Activated CD8-positive, alpha-beta memory T cell treated with anti-CD3 and anti-CD28 coated beads, Interleukin-2, amount 10 ng/mL, durations not matched to agents 7 days and 5 days (primary cell): ENCODE measurements at places on chromosomes 5 and 9. TPM values are rescaled to one million over a fixed set of nuclear protein-coding genes. Genes with fewer than 3 reads are reported as not detected.

DNA sequence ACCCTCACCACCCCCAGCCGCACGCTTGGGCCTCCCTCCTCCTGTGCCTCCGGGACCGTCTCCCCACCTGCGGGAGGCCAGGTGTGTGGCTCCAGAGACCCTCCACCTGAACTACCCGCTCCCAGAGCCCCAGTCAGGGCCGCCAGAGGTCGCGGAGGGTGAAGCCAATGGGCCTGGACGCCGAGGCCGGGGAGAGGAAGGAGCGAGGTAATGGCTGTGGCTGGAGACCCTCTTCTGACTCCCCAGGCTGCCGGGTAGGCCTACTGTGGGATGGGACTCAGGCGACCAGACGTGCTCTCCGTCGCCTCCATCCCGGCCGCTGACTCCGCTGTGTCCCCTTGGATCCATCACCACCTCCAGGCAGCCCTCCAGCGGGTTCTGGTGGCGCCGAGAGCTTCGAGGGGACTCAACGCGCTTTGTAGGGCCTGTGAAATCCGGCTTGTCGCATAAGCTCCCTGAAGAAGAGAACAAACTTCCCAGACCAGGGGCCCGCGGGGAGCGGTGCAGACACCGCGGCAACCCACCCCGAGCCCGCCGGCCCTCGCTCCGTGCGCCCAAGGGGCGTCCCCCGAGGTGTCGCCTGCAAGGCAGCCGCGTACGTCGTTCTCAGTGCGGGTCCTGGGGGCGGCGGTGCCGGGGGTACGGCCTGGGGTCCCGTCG, 12.6 kb downstream of the IRX2 start:
- no peak overlapping the region for H3K27ac ChIP-seq
- H3K4me3 ChIP-seq: no peak overlapping the region
- no peaks in the 10 kb centered on the region for H3K36me3 ChIP-seq

- no peak for DNase-seq
- H3K27ac ChIP-seq: peak overlapping the region; percentile 84
- H3K27me3 ChIP-seq: peaks cover 3% of the 10 kb centered on the region
- H3K4me1 ChIP-seq: peaks cover 20% of the 10 kb centered on the region
- H3K4me3 ChIP-seq: peak overlapping the region; percentile 76
- no peaks in the 10 kb centered on the region for H3K36me3 ChIP-seq
Measured at GRCh38 chr5:58759745-58760144, 176.9 kb downstream of the RAB3C start.

DNA sequence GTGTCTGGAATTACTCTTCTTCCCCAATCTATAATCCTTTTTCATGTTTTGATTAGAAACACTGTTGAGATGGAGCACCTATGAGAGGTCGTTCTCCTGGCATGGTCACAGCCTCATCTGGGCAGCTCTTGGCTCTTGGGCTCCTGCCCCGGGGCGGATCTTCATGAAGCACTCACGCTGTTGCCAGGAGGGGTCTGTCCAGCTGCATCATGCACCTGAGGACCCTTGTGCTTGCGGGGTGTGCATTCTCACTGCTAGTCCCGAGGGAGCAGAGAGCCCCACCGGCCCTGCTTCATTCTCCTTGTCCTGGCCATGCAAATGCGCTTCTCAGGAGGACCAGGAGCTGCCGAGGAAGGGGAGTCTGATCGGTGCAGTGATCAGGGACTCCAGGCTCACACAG, 117.6 kb upstream of the S1PR3 start:
- no peaks in the 10 kb centered on the region for H3K4me1 ChIP-seq
- no peaks in the 10 kb centered on the region for H3K36me3 ChIP-seq
- no peak for DNase-seq
- peaks cover 13% of the 10 kb centered on the region for H3K27me3 ChIP-seq
- no peak overlapping the region for H3K27ac ChIP-seq
- H3K4me3 ChIP-seq: no peak overlapping the region

DNA sequence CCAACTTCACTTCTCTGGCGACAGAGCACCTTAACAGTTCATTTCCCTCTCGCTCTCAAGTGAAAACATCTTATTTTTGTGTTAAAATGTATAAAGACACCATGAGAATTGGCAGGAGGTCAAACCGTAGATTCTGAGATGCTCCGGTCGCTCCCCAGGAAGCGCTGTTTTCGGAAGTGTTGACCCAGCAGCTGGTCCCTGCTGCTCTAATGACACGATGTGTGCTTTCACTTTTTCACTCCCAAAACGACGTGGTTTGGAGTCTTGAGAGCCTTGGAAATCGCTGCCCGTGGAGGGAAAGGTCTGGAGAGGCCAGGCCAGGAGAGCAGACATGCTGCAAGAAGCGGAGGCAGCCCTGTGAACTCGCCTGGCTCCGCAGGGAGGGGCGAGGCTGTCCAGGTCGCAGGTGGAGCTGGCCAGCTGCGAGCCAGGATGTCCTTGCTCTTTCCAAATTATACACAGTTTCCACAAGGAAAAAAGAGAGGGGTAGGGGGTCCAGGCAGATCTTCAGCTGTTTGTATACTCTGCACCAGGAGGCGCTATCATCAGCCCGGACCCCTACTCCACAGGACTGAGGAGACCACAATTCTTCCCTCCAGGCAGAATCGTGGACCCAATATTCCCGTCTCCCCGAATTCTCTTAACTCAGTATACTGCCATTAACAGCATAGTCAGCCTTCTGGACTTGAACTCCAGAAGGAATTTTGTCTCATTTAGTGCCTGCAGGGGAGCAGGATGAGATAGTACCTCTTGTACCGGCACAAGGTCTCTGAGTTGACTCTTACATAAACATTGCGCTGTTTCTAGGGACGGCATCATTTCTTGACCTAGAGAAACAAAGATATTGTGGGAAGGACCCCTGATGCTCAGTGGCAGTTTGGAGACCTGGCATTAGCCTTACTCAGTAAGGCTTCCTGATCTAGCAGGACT, 248.6 kb upstream of the ANKRD55 start:
- peak overlapping the region; percentile 55 for H3K27ac ChIP-seq
- H3K36me3 ChIP-seq: peaks cover under 1% of the 10 kb centered on the region
- peaks cover 18% of the 10 kb centered on the region for H3K4me1 ChIP-seq
- peaks cover 48% of the 10 kb centered on the region for H3K27me3 ChIP-seq
- peak overlapping the region; percentile 74 for H3K4me3 ChIP-seq
- no peak for DNase-seq

GRCh38 chr5:124721229-124721735, 25.2 kb downstream of the ZNF608 start:
- H3K36me3 ChIP-seq: no peaks in the 10 kb centered on the region
- H3K27ac ChIP-seq: no peak overlapping the region
- no peak overlapping the region for H3K4me3 ChIP-seq
- no peaks in the 10 kb centered on the region for H3K4me1 ChIP-seq

GRCh38 chr9:116202219-116202912, 48.8 kb downstream of the PAPPA start:
- no peak overlapping the region for H3K4me3 ChIP-seq
- no peaks in the 10 kb centered on the region for H3K4me1 ChIP-seq
- no peak overlapping the region for H3K27ac ChIP-seq
- DNase-seq: no peak

The ASS1 gene
- 5.3 TPM for total RNA-seq

The DPH7 gene
- total RNA-seq: 45.1 TPM
